ENCODE measurements at places on chromosomes 5 and 9.
A peak's percentile ranks its signal among the peaks of the same experiment; 100 is the strongest.

- no peak for DNase-seq
Measured at GRCh38 chr5:149455889-149456409, 76.9 kb upstream of the IL17B start.

DNA sequence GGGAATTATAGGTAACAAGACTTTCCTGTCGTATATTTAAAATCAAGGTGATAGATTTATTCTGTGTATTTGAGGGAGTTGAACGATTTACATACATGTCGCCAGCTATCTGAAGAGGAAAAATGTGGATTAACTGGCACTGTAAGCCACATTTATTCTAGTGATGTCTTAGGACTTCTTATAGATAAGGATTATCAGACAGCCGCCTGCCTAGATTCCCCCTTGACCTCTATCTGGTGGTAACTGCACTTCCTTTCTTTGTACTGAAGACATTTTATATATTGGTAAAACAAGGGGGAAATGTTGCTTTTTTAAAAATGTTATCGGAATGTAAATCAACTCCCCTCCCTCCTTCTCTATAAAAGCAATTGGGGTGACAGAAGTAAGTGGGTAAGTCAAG, 39.3 kb upstream of the F2RL2 start:
- DNase-seq = no peak

DNA sequence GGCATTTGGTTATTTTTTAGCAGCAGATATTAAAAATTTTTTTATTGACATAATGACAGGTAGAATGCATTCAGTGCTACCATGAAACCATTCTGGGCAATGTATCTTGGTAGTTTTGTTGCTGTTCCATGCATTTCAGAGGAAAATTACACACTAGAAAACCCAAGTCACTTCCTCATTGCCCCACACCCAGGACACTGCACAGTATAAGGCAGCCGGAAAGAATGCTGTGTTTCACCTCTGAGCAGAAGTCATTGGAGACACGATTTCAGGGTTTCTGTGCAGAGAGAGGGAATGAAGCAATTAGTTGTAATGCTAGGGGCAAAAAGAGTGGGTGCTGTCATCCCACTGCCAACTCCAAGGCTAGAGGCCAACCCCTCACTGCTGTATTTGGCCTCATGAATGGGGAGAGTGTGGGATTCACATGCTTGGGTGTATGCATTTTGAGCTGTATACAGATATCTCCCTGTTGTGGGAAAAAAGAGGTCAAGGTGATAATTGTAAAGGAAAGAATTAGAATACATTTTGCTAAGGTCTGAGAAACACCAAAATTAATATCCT, 290.5 kb downstream of the BNC2 start:
- no peak for DNase-seq

- no peak for DNase-seq
Measured at GRCh38 chr5:75856056-75856455, 138.8 kb upstream of the POC5 start.

DNA sequence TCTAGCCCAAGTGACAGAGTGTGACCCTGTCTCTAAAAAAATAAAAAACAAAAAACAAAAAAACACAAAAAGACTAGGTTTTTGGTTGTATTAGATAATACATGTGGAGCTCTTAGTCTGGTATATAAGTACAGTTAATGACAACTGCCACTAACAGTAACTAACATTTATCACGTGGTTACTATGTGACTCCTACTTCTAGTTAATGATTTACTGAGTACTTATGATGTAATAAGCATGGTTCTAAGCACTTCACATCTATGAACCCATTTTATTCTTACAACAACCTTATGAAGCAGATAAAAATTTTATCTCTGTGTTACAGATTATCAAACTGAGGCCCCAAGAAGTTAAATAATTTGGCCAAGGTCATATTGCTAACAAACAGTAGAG, 6.1 kb upstream of the TMEFF1 start:
- no peak for DNase-seq

GRCh38 chr9:137379761-137380161, 43.2 kb downstream of the EXD3 start:
- DNase-seq = no peak

DNA sequence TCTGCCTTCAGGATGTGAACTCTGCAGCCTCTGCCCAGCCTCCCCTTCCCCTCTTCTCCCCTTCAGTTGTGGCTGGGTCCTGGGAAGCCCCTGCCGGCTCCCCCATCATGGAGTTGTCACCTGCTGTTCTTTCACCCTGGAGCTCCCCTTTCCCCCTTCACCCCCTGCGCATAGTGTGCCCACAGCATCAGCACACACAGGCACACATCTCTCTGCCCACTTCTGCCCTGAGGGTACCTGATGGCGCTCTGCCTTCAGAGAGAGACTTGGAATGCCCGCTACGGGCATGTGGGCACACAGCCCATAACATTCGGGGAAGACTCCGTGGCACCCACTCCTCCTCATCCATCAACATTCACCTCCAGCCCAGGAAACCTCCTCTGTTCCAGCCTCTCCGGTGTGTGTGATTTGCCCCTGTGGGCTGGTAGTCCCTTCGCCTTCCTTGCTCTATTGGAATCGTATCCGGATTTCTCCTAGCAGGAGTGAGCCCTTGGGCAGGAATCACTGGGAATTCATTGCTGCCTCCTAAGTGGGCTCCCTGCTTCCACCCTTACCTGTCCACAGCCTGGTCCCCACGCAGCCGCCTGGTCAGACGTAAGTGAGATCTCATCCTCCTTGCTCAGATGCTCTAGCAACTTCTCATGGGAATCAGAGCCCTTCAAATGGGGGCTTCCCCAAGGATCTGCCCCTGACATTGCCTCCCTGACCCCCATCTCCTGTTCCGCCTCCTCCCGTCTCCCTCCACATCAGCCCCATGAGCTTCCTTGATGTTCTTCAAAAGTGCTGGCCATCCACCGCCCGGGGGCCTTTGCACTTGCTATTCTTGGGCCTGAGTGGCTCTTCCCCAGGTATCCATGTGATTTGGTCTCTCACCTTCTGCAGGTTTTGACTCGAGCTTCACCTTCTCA, 61.5 kb upstream of the CTSL start:
- no peak for DNase-seq

GRCh38 chr9:68530618-68531017, 10.1 kb downstream of the TMEM252 start:
- no peak for DNase-seq

DNA sequence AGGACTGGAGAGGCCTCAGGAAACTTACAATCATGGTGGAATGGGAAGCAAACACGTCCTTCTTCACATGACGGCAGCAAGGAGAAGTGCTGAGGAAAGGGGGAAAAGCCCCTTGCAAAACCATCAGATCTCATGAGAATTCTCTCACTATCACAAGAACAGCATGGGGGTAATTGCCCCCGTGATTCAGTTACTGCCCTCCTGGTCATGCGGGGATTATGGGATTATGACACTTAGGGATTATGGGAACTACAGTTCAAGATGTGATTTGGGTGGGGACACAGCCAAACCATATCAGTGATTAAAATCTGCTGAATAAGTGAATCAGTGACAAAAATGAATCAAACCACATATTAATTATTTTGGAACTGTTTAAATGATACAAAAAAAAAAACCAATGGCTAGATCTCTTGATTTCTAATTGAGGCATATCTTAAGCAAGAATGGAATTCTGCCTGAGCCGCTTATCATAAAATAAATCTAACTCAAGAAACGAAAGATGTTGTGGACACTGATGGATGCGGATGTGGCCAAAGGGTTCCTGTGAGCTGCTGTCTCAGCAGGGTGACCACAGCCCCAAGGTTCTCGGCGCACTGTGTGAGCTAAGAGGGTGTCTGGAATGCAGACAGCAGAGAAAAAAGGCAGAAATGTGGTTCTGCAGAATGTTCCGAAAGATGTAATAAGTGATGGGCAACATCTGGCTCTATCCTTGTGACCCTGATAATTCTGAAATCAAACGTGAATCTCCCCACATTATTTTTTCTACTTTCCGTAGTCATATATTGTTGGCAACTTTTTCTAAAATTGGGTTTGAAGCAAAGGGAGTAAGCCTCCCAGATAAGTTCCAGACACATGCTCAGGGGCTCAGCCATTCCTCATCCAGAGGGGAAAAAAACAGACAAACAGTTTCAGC, 107.2 kb upstream of the ICE1 start:
- no peak for DNase-seq

GRCh38 chr9:79377339-79377855, 194.4 kb upstream of the TLE4 start:
- DNase-seq = no peak

- DNase-seq = no peak
Measured at GRCh38 chr9:68522131-68522530, 18.6 kb downstream of the TMEM252 start.

GRCh38 chr9:18855656-18856055, 177.4 kb downstream of the SAXO1 start:
- no peak for DNase-seq

- DNase-seq = no peak
Measured at GRCh38 chr9:124366476-124367220, 48.6 kb downstream of the PSMB7 start.

DNA sequence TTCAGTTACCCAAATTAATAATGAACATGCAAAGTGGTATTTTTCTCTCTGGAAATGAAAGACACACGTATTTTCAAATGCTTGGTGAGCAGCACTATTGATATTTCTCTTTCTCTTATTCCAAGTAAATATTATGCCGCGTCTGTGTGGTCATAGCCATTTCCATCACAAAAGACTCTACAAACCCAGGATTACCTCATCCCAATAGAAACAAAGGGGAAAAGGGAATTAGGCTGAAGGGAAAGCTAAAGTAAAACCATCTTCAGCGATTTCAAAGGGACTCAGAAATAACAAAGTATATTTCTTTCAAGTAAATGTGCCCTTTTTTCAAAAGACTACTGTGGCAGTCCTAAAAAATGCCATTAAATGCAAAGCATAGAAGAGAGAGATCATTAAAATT, 62.0 kb upstream of the FST start:
- DNase-seq = no peak

DNA sequence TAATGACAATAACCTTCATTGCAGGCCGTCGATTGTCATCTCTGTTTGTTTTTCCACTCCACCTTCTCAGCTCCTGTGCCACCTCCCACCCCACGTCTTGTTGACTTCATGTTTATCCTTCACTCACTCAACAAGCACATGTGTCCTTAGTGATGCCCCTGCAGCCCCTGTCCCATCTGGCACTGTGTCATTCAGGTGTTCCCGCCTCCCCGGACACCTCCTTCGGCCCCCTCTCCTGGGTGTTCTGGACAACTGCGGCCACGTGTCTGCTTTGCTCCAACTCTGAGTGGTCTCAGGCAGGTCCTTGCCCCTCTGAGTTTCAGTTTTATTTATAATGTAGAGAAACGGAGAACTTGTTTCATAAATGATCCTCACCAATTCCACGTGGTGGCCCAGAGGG, 91.0 kb upstream of the COL5A1 start:
- no peak for DNase-seq

GRCh38 chr9:108967916-108968315, 33.7 kb downstream of the ABITRAM start:
- DNase-seq = no peak

GRCh38 chr9:133048595-133048994, 13.2 kb upstream of the CEL start:
- DNase-seq = peak; percentile 13

DNA sequence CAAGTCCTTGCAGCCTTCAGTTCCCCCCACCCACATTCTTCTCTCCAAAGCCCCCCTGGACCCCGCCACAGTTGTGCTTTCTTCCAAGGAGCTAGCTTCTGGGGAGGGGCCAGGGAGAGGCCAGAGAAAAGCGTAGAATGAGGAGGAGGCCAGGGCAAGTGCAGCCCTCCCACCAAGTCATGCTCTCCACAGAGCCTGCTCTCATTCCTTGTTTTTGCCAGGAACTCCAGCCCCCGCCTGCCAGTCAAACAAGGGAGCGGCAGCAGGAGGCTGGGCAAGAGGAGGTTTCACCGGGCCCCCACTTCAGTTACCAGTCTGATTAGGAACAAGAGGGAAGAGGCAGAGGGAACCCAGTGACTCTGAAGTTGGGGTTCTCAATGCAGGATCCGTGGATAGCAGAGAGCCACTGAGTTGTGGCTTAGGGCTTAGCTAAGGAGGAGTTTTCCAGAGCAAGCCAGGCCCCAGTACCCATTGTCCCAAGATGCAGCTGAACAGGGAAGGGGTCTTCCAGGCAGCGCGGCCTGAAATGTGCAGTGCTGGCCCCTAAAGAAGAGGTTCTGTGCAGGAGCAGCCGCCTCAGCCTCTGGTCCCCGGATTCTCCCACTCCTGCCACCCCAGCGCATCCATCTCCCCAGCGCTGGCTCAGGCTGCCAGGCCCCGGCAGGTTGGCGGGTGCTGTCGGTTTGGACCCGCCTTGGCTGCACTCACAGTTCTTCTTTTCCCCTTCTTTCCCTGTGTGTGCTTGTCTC, 120.6 kb downstream of the DAB2IP start:
- no peak for DNase-seq

DNA sequence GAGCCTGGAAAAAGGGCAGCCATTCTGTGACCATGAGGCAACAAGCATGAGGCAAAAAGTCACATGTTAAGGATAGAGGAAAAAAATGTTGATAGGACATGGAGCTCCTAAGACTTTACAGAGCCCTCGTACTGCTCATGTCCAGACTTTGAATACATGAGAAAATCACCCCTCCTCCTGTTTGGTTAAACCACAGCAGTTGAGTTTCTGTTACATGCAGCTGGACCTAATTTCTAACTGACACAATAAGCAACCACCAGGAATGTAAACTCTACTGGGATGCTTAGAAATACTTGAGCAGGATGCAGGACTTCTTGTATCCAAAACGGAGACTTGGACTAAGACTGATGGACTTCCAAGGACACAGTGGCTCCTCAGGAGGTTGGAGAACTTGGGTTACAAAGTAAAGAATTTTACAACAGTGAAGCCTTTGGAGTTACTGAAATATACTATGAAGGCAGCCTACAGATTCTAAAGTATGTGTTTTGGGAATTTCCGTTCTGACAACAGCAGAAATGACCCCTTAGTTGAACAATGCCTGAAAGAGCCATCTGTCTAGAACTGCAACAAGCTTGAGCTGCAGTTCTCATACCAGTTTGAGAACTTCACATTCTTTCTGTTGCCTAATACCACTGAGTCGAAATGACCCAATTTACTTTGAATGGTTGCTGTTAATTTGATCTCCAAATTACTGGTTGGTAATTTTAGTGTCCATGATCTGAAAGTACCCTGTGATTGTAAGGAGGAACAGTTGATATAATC, 268.9 kb downstream of the PIK3R1 start:
- no peak for DNase-seq

DNA sequence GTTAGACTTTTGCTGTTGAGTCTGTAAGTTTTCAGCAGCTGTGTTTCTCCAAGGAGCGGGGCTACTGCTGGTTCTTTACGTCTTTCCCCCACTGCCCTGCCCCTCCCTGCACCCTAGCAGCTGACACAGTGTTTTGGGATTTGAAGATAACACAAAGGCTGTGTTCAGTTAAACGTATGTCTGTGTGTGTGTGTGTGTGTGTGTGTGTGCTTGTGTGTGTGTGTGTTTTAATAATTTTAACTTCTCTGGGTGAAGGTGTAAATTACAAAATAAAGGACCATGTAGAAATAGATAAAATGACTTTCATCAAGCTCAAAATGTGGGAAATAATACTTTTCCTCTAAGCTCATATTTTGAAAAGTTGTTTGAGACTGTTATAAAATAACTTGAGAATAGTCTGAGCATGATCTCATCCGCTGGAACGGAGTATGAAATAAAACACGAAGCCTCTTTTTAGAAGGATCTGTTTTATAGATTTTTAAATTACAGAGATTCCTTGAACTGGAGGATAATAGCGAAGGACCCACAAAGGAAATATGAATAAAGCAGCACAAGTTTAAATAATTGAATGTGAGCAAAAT, 10.9 kb downstream of the ABL1 start:
- DNase-seq = no peak
